ENCODE measurements at places on chromosomes 6 and 20.

DNA sequence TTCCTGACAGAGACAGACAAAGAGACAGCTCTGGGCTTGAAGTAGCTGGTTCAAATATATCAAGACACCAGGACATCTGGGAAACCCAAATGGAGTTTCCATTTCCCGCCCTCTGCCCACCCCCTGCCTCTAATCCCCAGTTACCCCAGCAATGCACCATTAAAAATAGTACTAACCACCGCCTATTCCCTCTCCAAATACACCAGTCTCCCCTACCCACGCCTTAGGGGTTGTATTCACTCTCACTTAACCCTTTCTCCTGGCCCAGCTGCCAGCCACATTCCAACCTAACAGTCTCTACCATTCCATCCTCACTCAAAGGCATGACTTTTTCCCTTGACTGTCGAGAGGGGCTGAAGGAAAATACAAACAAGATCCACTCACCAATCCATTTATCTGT, 22.4 kb downstream of the GABBR1 start:
- DNase-seq, result no peak

GRCh38 chr6:16973545-16974386, 128.1 kb upstream of the STMND1 start:
- no peak for DNase-seq

DNA sequence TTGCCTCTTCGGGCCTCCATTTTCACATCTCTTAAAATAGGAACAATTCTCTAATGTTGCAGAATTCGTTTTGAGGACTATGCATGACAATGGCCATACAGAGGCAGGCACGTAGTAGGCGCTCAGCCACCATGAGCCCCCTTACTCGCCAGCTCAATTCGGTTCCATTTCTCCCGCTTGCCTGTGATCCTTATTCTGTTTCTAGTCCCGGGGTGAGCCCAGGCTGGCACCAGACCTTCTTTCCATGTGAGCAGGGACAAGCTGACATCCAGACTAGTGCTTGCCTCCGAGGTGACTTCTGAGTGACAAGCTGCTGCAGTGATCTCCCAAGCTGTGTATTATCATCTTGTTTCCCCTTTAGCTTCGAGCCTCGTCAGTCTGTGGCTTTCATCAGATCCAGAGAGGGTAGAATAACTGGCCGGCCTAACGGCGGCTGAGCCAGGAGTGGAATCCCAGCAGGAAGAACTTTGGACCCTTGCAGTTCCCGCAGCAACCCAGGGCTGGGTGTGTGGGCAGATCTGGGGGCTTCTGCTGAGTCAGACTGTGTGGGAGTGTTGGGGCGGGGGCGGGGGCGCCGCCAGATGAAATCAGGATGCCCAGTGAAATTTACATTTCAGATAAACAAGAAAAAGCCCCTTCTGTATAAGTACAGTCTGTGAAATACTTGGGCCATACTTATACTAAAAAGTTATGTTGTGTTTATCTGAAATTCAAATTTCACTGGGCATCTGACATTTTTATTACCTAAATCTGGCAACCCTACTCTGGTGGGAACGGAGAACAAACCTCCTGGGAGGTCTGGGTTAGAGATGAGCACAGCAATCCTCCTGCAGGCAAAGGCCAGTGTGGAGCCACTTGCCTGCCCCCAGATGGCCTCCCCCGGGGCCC, 10.9 kb downstream of the BANF2 start:
- DNase-seq, result no peak

- DNase-seq, result no peak
Measured at GRCh38 chr20:40771848-40772511, 82.9 kb upstream of the MAFB start.

DNA sequence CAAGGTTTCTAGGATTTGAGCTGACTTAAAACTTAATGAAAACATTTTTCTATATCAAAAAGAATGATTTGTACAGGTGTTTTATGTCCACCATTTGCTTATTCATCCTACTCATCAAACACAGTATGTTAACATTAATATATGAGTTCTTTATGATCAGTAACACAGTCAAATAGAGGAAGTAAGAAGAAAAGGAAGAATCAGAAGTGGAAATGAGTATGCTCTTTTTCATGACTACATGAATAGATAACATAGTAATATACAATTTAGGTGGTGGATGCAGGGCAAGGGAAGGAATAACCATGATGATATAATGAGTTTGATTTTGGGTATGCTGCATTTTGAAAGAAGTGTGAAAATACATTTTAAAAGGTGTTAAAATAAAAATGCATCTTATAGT, 16.5 kb downstream of the KPNA5 start:
- no peak for DNase-seq

- DNase-seq, result no peak
Measured at GRCh38 chr20:32585586-32586127, 524 bp upstream of the NOL4L start.

DNA sequence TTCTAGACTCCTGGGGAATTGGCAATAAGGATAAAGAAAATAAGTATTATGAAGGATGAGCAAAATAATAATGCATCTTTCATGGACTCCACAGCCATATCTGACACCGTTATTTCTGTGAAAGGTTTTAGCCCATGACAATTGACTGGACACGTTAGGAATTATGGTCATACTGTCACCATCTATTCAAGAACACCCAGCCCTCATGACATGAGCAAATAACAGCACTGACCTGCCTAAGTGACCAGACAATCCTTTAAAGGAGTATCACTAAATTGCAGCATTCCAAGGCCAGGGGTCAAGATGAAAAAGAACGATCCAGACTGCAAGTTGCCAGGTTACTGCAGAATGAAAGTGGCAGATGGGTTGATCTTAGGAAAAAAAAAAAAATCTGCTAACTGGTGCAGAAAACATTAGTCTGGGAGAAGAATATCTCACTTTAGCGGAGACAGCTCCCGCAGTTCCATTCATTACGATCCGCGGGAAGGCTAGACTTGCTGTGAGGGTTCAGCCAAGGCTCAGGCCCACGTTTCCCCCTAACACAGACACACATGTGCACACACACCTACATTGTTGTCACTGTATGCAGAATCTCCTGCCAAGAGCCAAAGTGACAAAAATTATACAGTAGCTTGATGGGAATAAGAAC, 237.7 kb upstream of the AGPAT4 start:
- DNase-seq, result no peak

GRCh38 chr6:14622085-14622484, 504.5 kb downstream of the CD83 start:
- DNase-seq, result no peak

DNA sequence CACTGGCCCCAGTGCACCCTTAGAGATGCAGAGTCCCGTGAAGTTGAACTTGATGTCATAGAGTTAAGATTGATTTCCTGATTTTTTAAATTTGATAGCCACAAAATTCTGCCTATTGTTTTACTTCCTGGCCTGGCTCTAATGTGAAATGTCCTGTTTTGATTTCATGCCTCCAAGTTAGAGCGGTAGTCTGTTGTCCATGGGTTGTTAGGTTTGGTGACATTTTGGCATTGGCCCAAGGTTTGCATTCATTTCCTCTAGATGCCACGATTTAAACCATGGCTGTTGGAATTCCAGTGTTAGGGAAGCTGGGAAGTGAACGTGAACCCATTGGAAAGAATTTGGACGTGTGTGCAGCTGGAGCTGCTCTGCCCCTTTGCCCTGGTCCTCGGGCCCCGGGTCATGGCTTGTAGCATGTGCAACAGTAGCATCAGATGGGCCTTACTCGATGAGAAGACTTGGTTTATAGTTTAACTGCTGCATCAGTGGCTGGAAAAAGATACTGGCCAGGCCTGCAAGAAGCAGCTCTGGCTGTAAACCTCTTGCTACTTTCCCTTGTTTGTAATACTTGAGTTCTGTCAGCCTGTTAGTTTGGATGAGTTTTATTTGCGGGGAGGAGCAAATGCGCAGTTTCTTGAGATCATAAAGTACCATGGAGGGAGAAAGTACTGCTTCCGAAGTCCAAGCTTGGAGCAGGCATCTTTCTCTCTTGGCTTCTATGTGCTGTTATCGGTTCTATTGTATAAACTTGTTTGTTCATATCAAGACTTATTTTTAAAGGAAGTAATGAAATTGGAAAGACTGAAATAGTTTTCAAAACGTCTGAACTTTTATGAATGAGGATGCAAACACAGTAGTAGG, 121.4 kb upstream of the CLDN20 start:
- DNase-seq, result no peak

DNA sequence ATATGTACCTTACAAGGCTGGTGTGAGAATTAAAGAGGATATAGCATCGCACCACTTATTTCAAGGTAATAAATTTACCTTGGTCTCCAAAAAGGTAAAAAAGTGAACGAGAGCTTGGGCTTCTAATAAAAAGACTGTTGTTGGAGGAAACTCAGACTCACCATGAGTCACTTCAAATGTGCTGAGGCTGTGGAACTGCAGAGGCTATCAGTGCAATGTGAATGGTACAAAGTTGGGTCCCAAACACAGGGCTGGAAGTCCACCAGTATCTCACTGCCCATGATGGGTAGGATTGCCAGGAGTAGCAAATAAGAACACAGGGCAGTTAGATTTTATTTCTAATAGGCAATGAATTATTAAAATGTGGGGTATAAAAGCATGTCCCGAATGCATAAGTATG, 200.6 kb downstream of the MAFB start:
- no peak for DNase-seq

DNA sequence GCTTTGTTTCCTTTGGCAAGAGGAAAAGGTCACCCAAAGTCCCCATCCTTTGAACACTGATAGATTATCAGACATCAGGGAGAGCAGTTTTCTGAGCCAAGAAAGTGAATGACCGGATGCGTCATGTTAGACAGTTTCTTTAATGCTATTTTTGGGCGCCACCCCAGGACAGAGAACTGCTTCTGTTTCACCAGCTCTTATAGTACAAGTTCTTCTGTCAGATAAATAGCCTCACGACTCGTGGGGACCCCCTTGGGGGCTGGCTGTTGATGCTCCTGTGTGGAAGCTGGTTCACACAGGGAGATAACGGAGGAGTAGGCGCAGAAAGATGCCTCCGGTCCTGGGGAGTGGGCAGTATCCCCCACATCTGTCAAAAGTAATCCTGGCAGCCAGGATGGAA, 54.6 kb downstream of the NPEPL1 start:
- no peak for DNase-seq

GRCh38 chr20:38136421-38137245, 28.4 kb downstream of the TGM2 start:
- DNase-seq, result no peak

DNA sequence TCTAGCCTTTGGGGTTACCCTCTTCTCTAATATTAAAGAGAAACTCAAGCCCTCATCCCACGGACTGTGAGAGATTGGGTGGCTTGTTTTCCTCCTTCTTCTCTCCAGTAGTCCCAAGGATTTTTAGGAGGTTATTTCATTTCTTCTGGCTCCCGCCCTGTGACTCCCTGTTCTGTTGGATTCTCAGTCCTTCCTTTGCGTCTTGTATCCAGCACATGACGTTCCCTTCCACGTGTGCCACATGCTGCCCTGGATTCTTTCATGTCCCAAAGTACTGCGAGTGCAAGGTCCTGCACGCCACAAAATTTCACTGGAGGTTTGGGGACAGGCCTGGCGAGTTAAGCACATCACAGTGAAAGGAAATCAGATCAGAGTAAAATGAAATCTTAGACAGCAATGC, 213.4 kb downstream of the PACRG start:
- DNase-seq, result no peak

GRCh38 chr20:52688345-52688744, 283.8 kb upstream of the TSHZ2 start:
- DNase-seq, result no peak

- DNase-seq, result no peak
Measured at GRCh38 chr20:60589623-60590022, 631.4 kb downstream of the CDH26 start.

DNA sequence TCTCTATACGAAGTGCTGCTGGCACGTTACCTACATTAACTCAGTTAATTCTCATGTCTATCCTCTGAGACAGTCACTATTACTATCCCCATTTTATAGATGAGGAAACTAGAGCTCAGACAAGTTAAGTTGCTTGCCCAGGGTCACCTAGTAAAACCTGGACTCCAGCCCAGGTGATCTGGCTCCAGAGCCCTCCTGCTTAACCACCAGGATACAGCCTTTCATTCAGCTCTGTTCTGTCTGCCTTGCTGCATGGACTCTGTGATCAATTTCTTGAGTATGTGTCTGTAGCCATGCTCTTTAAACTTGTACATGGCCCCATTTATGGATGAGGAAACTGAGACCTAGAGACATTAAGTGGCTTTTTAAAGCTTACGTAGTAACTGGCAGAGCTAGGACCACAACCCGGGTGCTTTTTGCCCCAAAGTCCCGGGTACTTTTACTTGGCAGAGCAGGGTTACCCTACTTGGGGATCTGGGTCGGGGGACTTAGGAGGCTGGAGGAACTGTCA, 4.7 kb downstream of the CDKN1A start:
- DNase-seq, result no peak

GRCh38 chr6:106244931-106245330, 80.6 kb downstream of the ATG5 start:
- DNase-seq, result no peak

DNA sequence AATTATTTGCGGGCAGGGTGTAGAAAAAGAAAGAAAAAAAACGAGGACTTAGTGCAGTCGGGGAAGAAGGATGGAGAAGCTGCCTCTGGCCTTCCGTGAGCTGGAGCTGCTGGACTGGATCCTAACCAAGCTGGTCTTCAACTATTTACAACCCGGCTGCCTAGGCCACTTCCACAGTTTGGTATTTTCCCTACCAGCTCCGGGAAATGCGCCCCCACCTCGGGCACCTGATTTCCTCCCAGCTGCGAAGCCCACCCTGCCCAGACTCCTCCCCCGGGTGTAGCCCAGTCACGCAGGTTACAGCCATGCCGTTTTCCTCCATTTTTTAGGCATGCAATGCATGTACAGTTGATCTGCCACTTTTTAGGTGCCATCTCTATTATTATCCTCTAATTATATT, 21.2 kb downstream of the THEMIS start:
- no peak for DNase-seq

- no peak for DNase-seq
Measured at GRCh38 chr6:142666599-142667185, 278.3 kb downstream of the HIVEP2 start.

- DNase-seq, result peak; percentile 10
Measured at GRCh38 chr6:29631860-29632731, 887 bp downstream of the GABBR1 start.

GRCh38 chr6:56474532-56474931, 168.2 kb downstream of the DST start:
- no peak for DNase-seq

GRCh38 chr6:157329829-157330228, 6.5 kb upstream of the TMEM242 start:
- no peak for DNase-seq

DNA sequence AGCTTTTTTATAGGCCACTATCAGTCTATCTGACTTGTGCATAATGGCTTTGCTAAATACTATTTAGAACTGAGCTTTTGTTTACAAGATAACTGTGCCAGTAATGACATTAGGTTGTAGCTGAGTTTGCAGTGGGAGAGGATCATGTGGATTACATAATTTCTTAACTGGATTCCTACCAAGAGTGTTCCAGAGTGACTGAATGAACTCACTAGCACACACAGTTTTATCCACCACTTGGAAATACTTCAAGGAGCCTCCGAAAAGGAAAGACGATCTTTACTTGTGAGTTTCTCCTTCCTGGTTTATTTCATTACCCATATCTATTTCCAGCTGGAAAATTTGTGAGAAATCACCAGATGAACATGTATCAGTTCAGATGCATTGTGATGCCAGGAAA, 10.9 kb upstream of the SYNE1 start:
- no peak for DNase-seq
